Naive thymus-derived CD4-positive, alpha-beta T cell (primary cell): ENCODE measurements at places on chromosomes 7 and 10. TPM values are rescaled to one million over a fixed set of nuclear protein-coding genes. Genes with fewer than 3 reads are reported as not detected.

GRCh38 chr7:3882782-3883181 is 581.7 kb downstream of the SDK1 start:
- DNase-seq = no peak

GRCh38 chr10:36650274-36650673 is 475.1 kb upstream of the ANKRD30A start:
- DNase-seq = no peak

The PDZD7 gene
- total RNA-seq = 2.1 TPM

GRCh38 chr10:82685087-82685486 is 810.1 kb downstream of the NRG3 start:
- no peak for DNase-seq

- DNase-seq = no peak
These were observed 111.4 kb upstream of the FGFR2 start for GRCh38 chr10:121709675-121710073.

GRCh38 chr10:86086418-86086817 is 280.2 kb downstream of the GRID1 start:
- DNase-seq = no peak

The PLAC9 gene
- total RNA-seq = not detected

DNA sequence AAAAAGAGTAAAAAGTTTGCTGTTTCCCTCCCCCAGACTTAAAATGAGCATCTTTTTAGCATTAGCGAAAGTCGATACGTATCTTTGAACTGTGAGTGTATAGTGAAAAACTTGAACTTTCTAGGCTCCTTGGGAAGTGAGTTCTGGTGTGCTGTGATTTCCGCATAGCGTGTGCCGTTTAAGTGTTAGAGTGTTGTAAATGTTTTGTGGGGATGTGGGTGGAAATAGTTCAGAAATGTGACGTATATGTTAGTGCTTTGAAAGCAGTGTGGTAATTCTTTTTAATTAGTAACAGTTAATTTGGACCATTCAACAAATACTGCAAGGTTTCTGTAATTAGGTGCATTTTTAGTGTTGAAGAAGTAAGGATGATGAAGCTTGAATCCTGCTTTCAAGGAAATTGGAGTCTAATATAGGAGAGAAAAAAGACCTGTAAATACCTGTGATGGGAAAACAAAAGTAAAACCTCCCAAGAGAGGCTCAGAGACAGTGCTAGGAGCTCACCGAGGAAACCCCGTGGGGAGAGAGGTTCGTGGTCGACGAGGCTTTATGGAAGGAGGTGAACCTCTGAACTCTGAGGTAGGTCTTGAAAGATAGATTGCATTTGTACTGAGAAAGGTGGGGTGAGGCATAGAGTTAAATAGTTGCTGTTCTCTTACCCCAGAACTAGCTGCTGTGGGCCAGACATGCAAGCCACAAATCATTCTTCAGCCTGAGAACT is 40.8 kb downstream of the RBM33 start:
- DNase-seq = no peak

DNA sequence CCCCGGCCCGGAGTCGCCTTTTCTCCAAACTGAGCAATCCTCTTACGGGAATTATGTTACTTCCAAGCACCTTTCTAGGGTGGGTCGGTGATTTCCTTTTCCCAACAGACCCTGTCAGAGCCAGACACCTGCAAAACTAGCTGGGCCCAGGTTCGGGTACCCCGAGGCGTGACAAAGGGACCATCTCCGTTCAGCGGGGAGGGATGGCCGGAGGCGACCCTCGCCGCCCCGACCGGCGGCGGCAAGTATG is 445 bp downstream of the PPA1 start:
- peak; percentile 13 for DNase-seq

GRCh38 chr10:57699944-57700343 is 567.8 kb downstream of the IPMK start:
- no peak for DNase-seq

DNA sequence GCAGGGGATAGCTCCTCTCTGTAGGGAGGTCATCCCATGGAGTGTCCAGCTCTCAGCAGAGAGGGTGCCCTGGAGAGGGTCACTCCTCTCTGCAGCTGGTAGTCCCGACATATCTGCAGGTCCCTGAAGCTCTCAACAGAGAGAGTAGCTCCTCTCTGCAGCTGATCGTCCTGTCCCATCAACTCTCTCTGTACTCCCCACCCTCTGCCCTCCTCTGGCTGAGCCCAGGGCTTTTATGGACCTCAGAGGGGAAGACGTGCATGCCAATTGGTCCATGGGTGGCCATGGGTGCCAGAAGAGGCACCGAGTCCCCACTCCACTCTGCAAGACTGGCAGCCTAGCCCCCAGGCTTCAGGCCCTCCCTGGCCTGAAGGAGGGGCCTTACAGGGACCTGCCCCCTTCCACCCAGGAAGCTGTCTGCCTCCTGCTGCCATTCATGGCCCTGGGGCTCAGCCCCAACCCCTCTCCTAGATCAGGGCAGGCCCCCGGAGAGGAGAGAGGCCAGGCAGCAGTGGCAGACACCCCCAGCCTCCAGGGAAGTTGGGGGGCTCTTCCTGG is 9.0 kb upstream of the BLVRA start:
- DNase-seq = no peak

DNA sequence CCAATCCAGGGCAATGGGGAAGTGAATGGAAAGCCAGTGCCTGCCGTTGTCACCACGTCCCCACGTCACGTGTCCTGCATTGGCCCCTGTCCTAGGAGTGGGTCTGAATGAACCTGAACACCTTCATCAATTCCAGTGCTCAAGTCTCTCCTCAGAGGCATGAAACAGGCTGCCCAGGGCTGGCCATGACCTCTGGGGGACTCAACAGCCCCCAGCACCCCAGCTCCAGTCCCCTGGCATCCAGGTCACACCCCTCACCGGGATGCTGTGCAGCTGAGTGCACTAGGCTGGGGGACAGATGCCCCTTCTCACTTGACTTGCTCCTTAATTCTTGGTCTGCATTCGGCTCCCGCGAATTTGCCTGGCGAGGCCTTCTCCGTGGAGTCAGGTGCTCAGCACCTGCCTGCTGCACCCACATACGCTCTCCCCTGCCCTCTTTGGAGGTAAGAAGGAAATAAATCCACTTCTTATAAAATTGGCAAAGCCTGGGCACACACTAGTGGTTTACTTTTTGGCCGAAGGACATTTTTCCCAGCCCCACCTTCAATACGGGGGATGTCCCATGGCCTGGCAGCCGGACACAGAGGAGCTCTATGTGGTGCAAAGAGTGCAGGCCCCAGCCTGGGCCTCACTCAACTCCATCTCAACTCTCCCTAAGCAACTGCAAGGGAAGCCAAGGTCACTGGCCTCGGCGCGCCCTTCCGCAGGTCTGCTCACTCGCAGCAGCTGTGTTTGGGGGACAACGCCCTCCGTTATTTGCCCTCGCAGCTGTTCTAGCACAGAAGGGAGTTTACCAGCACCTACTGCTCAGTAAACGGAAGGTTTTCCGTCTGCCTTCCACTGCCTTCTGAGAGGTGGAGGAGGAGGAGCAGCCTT is 77.6 kb upstream of the SHH start:
- no peak for DNase-seq

- no peak for DNase-seq
These were observed 17.2 kb upstream of the RHBDD2 start for GRCh38 chr7:75861636-75862035.

DNA sequence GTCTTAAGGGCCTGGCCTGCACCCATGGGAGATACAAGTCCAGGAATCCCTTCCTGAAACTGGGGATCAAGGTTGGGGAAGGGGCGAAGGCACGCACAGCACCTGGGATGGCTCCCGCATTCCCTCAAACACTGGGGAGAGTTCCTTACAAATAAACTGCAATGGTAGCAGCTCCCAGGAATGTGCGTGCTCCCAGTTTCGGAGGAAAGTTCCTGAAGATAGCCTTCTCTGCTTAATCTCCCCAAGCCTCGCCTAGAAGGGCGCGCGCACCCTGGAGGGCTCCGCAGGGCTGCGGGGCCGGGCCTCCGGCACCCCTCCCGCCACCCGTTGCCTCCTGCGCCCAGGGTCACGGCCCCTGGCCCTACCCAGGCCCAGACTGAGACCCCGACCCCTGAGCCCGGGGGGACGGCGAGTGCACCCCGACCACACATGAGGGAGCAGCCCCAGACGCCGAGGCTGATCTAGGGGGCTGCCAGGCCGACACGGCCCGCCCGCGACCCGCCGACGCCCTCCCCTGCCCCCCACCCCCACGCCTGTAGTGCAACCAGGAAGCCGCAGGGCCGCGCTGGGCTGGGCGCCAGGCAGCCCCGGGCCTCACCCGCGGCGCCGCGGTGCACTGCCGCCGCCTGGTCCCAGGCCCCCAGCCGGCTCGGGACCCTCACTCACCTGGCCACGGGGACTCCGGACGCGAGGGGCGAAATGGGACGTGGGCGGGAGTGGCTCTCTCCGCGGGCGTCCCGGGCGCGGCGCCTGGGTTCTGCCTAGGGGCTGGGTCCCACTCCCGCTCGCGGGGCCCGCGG is 460 bp downstream of the ANXA11 start:
- DNase-seq = peak; percentile 65

DNA sequence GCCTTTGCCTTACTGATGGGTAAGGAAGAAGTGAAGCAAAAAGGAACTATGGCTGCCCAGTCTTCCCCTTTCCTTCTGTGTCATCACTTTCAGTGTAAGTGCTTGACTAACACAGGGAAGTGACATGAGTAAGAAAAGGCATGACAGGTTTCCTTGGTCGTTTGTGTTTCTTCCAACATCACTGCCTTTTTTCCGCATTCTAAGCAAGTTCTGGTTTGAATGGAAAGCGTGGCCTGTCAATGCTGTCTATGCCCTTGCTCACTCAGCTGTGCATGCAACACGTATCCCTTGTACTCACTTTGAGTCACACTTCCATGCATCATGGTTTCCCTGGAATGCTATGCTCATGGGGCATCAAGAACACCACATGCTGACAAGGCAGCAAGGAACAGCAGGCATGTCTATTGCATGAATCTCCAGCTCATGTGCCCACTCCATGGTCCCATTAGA is 111.8 kb downstream of the OAT start:
- DNase-seq = no peak

GRCh38 chr7:142153400-142153799 is 41.9 kb downstream of the MGAM2 start:
- no peak for DNase-seq

- DNase-seq = no peak
These were observed 251.4 kb upstream of the ZMIZ1 start for GRCh38 chr10:78817361-78817760.

DNA sequence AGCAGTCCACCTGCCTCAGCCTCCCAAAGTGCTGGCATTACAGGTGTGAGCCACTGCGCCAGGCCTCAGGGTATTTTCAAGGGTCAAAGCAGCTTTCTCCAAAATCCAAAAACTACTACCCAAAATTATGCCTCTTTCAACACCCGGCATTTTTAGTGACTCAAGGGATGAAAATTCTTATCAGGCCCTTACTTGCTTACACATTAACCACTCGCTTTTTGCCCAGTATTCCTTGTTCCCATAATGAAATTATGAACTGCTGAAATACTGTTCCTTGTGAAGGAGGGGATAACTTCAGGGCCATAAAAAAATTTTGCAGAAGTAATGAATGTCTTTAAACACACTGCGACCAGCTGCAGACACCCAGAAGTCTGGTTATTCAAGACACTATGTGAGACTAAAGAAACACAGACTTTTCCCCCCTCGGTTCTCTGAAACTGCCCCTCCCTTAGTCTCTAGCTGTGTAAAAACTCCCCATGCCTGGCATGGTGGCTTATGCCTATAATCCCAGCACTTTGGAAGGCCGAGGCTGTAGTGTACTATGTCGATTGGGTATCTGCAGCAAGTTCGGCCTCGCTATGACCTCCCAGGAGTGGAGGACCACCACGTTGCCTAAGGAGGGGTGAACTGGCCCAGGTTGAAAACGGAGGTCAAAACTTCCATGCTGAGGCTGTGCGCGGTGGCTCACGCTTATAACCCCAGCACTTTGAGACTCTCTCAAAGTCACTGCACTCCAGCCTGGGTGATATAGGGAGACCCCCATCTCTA is 12.0 kb downstream of the FXYD4 start:
- DNase-seq = no peak

DNA sequence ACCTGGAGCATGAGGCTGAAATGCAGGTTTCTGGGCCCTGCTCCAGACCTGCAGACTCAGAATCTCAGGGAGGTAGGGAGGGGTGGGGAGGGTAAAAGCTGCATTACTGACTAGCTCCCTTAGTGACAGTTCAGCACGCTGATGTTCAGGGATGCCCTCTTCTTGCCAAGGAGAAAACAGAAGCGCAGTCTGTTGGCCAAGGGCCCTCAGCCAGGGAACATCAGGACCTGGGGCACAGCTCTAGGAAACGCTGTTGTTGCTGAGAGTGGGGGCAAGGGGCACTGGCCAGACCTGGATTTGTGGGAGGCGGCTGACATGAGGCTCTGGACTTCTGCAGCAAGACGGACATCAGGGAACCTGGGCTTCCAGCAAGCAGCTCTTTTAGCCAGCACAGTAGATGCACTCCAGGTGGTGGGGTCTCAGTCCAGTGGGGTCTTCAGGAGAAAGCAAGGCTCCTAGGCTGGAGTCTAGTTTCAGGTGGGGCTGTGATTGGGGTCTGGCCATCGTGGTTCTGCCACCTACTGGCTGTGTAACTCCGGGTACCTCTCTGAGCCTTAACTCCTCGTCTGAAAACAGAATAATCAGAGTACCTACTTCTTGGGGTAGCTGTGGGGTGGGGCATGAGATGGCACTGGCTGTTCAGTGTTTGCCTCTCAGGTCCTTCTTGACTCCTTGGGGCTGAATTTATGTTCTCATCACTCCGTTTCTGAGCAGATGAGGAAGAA is 72.9 kb upstream of the PRLHR start:
- DNase-seq = no peak

DNA sequence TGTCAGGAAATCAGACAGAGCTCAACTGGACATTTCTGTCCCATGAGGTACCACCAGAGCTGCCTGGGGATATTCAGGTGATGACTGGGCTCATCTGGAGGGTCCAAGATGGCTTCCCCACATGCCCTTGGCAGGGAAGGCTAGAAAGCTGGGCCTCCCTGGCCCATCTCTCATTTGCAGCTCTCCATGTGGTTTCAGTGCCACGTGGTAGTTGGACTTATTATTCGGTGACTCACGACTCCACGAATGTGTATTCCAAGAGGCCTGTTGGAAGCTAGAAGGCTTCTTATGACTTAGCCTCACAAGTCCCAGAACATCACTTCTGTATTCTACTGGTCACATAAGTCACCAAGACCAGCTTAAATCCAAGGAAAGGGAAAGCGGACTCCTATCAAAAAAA is 22.8 kb downstream of the NSMCE4A start:
- DNase-seq = no peak

- no peak for DNase-seq
These were observed 8.1 kb downstream of the PDE1C start for GRCh38 chr7:32062150-32062549.

DNA sequence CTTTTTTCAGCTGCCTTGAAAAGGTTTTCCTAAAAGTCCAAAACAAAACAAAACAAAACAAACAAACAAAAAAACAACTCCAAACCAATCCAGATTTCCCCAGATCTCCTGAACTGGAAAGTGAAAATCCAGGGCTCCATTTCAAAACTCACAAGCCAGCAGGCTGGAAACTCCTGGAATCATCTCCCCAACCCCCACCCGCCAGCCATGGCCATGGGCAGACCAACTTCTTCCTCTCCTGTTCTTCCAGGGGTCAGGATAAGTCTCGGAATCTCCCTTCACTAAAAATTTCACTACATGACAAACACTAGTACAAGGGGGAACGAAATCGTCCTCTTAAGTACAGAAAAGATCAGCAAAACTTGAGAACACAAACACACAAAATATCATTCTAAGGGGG is 40.4 kb downstream of the GNA12 start:
- DNase-seq = no peak
